ENCODE measurements at places on chromosomes 12 and 14.
A peak's percentile ranks its signal among the peaks of the same experiment; 100 is the strongest.

DNA sequence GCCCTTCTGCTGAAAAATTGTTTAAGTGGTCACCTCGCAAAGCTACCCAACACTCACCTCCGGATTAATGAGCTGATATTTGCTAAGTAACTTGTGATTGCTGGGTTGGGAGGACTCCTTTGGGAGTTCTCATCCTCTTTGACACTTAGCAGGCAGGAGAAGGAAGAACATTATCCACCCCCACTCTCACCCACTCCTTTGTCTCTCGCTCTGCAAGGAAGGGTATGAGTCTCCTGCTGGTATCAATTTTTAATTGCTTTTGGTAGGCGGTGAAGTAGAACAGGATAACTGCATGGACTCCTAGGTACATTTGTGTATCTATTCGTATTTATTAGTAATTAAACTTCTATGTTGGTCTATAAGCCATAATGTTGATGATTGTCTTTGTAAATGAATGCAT is 6.9 kb upstream of the ABHD12B start:
- no peak for DNase-seq

GRCh38 chr14:97948841-97949240 is 1151.7 kb downstream of the VRK1 start:
- no peak for DNase-seq

DNA sequence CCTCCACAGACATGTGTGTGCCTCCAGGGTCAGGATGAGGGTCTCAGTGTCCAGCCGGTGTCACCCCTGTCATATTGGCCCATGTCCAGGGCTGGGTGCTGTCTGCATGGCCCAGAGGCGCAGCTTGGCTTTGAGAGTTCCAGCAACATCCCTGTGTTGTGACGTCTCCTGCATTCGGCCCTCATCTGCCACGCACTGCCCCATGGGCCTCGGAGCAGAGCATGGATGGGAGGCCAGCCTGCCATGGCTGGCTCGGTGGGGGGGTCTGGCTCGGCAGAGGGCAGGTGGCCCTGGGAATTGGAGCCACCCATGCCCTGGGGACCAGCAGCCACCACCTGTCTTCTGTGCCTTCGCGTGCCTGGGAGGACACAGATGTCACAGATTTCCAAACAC is 10.8 kb upstream of the TEX22 start:
- DNase-seq: no peak

- no peak for DNase-seq
Observed at GRCh38 chr12:16076557-16076956, 165.4 kb downstream of the DERA start.

DNA sequence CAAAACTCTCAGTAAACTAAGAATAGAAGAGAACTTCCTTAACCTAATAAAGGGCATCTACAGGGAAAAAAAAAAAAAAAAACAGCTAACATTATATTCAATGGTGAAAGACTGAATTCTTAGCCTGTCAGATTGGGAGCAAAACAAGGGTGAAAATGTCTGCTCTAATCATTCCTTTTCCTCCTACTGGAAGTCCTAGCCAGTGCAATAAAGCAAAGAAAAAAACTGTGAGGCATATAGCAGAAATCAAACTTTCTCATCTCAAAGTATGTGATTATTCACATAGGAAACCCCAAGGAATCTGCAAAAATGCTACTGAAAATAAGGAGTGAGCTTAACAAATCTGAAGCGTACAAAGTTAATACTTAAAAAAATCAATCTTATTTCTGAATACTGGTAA is 170.7 kb downstream of the NUAK1 start:
- no peak for DNase-seq

- DNase-seq: no peak
Observed at GRCh38 chr12:108131035-108131434, 1.9 kb downstream of the WSCD2 start.

- no peak for DNase-seq
Observed at GRCh38 chr14:51844081-51844881, 16.1 kb upstream of the GNG2 start.

DNA sequence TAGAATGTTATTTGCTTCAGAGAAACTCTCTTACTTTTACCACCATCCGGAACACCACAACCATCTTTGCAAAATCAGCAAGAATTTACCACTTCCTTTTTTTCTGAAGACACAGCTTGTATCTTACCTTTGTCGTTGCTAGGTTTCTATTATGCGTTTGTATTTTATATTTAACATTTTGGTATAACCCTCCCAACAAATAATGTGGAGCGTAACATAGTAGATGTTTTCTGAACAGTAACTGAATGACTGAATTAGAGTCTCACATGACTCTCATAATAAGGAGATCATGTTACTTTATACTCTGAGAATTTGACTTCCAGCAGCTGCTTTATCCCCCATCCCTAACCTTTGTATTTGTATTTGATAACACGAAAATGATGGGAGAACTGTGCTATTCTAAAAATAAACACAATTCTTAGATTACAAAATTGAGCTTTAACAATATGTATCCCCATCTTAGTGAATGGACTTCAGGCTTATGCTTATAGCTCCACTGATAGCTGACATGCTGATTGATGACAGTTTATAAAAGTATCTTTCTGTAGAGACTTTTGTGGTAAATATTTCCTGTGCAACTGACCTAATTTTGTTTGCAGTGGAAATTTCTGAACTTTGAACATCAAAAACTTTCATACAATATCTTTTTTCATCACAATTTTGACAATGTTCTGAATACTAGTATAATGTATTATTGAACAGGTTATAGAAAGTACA is 7.9 kb upstream of the KLRB1 start:
- no peak for DNase-seq

- DNase-seq: no peak
Observed at GRCh38 chr12:100372853-100373640, 16.2 kb downstream of the SLC17A8 start.

DNA sequence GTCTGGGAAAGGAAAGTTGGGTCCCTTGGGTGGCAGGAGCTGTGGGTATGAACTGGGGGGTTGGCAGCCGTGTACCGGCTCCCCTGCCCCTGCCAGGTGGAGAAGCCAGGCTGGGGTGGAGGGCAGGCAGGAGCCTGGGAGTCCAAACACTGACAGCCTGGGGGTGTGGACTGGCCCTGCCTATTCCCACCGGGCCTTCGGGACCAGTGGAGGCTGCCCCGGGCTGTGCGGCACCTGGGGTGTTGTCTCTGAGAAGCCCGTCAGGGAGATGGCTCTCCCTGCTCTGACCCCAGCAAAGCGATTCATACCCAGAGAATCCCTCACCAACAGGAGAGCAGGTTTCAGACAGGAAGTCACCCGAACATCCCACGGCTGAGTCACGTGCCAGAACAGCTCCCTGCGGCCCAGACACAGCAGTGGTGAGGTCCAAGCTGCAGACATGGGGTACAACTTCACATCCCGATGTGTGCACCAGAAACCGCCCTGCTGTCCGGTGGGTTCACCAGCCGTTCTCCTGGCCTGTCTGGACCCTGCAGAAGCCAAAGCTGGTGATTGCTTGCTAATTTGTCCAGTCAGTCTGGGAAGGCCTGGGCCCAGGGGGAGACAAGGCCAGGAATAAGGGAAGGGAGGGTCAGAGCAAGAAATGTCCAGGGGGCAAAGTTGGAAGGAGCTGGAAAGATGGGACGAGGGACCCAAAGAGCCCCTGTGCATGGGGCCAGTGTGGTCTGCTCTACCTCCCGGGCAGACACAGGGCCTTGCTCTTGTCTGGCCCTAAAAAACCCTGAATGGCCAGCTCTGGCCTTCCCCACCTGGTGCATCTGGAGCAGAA is 2.1 kb upstream of the GPR132 start:
- DNase-seq: no peak

DNA sequence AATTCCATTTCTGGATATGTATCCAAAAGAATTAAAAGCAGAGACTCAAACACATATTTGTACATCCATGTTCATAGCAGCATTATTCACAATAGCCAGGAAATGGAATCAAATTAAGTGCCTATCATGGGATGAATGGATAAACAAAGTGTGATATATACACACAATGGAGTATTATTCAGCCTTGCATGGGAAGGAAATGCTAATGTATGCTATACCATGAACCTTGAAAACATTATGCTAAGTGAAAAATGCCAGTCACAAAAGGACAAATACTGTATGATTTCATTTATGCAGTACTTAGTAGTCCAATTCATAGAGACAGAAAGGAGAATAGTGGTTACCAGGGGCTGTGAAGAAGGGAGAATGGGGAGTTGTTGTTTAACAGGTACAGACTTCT is 32.1 kb upstream of the CSRNP2 start:
- DNase-seq: no peak

DNA sequence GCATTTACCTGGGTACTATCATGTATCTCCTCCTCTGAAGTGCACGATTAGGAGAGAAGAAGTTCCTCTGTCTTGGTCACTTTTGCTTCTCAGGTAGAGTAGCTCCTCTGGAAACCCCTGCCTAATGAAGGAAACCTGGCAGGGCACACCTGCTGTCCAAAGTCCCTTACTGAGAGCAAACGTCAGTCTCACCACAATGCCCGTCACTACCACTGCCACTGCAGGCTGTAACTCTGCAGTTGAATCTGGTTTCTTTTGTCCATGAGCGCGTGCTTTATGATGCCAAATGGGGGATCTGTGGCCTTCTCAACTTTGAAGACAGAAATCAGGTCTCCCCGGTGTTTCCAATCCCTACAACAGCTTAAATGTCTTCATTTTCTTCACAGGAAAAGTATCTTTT is 1068.6 kb downstream of the BCL11B start:
- DNase-seq: no peak

- no peak for DNase-seq
Observed at GRCh38 chr14:39641224-39641623, 209.0 kb upstream of the FBXO33 start.

DNA sequence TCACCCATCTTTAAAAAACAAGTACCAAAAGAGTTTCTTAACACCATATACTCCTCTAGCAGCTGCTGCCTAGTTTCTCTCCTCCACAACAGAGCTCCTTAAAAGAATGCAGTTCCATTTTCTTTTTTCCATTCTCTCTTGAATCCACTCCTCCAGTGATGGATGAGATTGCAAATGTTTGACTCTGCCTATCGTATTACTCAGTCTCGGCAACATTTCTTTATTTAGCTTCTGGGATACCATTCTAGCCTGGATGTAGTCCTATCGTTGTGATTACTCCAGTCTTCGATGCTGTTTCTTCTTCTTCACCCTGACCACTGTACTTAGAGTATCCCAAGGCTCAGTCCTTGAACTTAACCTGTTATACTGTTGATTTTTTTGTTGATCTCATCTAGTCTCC is 30.8 kb downstream of the CAND1 start:
- no peak for DNase-seq

DNA sequence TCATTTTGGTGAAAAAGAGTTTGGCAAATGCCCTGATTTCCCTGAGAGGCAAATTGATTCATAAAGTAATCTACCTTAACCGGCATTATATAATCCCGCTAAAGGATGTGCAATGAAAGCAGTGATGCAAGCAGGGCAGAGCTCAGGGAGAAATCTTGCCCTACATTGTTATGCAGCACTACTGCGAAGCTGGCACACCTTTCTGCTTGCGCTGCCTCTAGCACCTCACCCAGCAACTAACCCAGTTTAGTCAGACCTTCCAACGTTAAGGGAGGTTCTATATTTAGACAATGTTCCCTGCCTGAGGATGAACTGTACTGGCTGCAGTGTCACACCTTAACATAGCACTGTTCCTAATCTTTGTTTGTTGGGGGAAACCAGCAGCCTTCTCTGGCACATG is 60.8 kb upstream of the CCDC196 start:
- DNase-seq: no peak

GRCh38 chr14:75876530-75876929 is 105.3 kb downstream of the TGFB3 start:
- DNase-seq: no peak

DNA sequence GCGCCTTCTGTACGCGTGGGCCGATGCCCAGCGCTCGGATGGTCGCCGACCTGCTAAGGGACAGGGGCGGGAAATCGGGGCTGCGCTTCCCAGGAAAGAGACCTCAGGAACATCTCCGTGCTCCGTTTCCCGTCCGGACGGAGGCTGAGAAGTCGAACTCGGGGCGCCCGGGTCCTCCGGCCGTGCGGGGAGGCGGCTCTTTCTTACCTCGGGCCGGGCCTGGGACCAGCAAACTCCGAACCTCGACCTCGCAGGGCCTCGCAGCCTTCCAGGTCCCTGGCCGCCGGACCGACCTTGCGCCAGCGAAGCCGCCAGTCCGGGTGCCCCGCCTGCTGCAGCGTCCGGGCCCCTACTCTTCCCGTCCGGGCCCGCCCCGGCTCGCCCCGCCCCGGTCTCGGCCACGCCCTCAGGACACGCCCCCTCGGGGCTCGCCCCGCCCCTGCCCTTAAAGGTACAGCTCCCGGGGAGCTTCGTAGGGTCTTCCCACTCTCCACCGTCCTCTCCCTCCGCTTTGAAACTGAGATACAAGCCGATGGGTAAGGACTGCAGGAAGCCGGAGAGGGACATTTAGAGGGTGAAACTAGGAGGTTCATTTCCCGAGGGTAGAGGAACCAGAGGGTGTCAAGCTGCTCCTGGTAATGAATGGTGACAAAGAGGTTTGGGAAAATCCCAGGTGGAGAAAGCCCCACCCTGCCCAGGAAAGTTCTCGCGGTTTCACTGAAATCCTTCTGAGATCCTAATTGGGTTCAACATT is at the start of gene SLC8B1:
Gene SLC8B1 (minus strand): TSS at position 324 of the 754 bp plus-strand sequence. CDS start 2,231 bp downstream, outside the sequence.
- peak; percentile 45 for DNase-seq

GRCh38 chr12:991350-992333 is 619 bp downstream of the ERC1 start:
- DNase-seq: no peak

GRCh38 chr12:132226604-132227003 is 82.3 kb downstream of the NOC4L start:
- no peak for DNase-seq

- DNase-seq: peak; percentile 58
Observed at GRCh38 chr12:116358893-116359761, 81.6 kb upstream of the MED13L start.

GRCh38 chr12:23493672-23494071 is 455.8 kb downstream of the SOX5 start:
- DNase-seq: no peak

DNA sequence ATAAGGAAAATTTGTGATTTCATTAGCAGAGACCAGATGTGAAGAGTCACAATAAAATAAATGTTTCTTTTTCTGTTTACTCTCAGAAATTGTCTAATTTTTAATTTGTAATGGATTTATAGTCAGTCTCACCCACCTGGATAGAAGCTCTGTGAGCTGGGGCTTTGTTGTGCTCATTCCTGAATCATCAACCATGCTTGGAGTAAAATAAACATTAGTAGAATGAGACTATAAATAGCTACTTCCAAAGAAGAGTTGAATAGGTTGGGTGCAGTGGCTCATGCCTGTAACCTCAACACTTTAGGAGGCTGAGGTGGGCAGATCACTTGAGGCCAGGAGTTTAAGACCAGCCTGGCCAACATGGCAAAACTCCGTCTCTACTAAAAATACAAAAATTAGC is 185.3 kb upstream of the FBXO33 start:
- DNase-seq: no peak

DNA sequence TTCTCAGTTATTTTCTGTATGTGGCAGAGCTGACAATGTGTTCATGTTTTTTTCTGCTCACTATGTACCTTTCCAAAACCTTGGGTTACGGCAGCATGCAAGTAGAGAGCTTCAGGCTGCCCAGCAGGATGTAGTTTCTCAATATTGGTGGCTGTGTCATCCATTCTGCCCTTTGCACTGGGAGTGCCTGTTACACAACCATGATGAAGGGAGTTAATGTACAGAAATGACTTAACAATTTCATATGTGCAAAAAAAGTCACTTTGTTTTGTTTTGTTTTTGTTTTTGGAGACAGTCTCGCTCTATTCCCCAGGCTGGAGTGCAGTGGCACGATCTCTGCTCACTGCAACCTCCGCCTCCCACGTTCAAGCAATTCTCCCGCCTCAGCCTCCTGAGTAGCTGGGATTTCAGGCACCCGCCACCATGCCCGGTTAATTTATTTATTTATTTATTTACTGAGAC is 6.1 kb upstream of the CNIH1 start:
- DNase-seq: peak; percentile 90

- DNase-seq: no peak
Observed at GRCh38 chr14:103708750-103709187, 6.5 kb downstream of the XRCC3 start.
